Mesothelial cell of epicardium (in vitro differentiated cells): ENCODE measurements at places on chromosomes 4 and X.

DNA sequence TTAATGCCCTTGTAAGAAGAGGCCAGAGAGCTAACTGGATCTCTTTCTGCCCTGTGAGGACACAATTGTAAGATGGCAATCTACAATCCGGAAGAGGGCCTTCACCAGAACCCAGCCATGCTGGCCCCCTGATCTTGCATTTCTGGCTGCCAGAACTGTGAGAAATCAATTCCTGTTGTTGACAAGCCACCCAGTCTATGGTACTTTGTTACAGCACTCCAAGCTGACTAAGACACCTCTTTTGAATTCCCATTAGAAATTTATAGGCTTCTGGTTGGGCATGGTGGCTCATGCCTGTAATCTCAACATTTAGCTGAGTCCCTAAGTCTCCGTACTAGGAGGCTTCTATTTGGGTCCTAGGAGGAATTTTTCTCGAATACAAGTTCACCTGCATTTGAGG, 48.8 kb upstream of the RELL1 start:
- H3K4me1 ChIP-seq, result peaks cover 6% of the 10 kb centered on the region
- no peaks in the 10 kb centered on the region for H3K36me3 ChIP-seq
- no peak overlapping the region for H3K27ac ChIP-seq
- DNase-seq, result no peak
- no peaks in the 10 kb centered on the region for H3K27me3 ChIP-seq

- no peak overlapping the region for H3K4me3 ChIP-seq
- DNase-seq, result no peak
- H3K27ac ChIP-seq, result no peak overlapping the region
- no peaks in the 10 kb centered on the region for H3K27me3 ChIP-seq
These were observed 334.5 kb upstream of the SLC7A11 start for GRCh38 chr4:138576684-138577083.

GRCh38 chr4:38202242-38202641, 242.0 kb downstream of the PTTG2 start:
- no peaks in the 10 kb centered on the region for H3K36me3 ChIP-seq
- H3K4me1 ChIP-seq, result no peaks in the 10 kb centered on the region
- H3K27me3 ChIP-seq, result no peaks in the 10 kb centered on the region
- no peak overlapping the region for H3K27ac ChIP-seq
- DNase-seq, result no peak

DNA sequence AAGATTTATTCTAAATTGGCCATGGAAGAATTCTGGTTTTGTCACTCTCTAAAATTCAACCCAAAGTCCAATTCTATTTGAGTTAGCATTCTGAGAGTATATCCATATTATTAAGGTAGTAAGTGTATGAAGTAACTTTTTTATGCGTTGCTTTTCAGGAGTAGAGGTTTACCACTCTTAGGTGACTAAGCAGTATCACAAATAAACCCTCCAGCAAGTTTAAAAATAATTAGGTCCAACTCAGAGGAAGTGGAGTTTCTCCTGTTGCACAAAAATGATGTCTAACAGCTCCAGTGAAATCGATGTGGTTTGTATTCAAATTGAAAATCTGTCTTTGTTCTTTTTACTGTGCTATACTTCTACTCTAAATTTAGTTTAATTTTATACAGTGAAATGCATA, 6.6 kb downstream of the SCML1 start:
- H3K27ac ChIP-seq, result no peak overlapping the region
- DNase-seq, result no peak
- peaks cover 6% of the 10 kb centered on the region for H3K4me1 ChIP-seq
- no peak overlapping the region for H3K4me3 ChIP-seq

DNA sequence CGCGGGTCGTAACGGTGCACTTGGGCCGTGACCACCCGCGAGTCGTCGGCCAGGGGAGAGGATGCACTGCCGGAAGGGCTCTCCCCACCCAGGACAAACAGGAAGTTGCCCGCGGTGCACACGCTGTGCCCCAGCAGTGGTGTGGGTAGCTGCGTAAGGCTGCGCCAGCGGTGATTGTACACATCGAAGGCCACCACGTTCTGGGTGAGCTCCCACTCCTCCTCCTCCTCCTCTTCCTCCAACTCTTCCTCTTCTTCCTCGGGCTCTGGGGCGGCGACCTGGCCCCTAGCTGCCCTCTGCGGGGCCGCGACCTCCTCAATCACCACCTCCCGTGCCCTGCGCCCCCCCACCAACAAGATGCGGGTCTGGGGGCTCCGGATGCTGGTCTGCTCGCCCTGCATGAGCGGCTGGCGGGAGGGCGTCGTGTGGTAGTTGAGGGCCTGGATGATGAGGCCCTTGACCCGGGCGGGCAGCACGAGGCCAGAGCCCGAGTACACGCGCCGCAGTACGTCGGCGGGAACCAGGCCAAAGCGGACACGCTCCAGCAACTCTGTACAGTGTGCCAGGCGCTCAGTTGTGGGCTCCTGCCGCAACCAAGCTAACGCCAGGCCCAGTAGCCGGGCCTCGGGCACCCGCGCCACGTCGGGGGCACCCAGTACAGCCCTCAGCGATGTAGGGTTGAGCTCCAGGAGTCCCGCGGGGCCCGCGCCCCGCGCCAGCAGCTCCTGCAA, 1.4 kb downstream of the KLHL34 start:
- H3K4me3 ChIP-seq, result no peak overlapping the region
- DNase-seq, result no peak
- no peaks in the 10 kb centered on the region for H3K4me1 ChIP-seq
- no peak overlapping the region for H3K27ac ChIP-seq
- H3K36me3 ChIP-seq, result peaks cover 6% of the 10 kb centered on the region
- no peaks in the 10 kb centered on the region for H3K27me3 ChIP-seq

DNA sequence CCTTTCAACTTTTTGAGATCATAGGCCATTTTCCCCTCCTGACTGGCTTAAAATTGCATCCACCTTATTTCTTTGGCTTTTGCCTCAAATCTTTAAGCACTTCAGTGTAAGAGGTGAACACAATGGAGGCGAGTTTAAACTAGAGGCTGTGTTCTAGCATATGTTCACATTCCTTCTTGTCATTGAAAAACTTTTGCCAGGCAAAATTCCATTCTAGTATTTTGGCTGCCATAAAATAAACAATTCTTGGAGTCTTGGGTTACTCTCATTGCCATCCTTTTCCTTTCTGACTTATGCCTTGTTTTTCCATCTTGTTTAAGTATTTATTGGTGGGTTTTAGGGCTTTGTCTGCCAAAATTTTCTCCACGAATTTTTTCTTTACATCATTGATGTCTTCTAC, 137.3 kb upstream of the ANXA10 start:
- DNase-seq, result no peak
- no peaks in the 10 kb centered on the region for H3K4me1 ChIP-seq
- H3K27ac ChIP-seq, result no peak overlapping the region

DNA sequence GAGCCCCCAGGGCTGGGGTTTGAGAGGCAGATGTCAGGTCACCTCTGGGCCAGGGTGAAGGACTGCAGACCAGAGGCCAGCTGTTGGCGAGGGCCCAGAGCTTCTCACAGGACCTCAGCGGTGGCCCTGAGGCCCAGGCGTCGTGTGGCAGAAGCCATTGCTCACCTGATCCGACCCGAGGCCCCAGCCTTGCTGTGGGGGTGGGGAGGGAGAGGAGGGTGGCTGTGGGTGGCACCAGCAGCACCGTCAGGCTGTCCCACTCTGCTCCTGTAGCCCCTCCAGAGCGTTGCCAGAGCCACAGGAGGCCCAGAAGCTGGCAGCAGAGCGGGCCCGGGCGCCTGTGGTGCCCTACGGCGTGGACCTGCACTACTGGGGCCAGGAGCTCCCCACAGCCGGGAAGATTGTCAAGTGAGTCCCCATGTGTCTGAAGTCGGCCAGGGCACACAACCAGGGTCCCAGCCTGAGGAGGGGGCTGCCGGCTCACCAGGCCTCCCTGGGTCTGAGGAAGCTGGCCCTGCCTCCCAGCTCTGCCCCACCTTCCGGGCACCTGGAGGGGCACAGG, 28.8 kb downstream of the UVSSA start:
- no peaks in the 10 kb centered on the region for H3K4me1 ChIP-seq
- DNase-seq, result no peak
- no peak overlapping the region for H3K4me3 ChIP-seq
- peaks cover 29% of the 10 kb centered on the region for H3K36me3 ChIP-seq
- H3K27me3 ChIP-seq, result no peaks in the 10 kb centered on the region
- H3K27ac ChIP-seq, result no peak overlapping the region

GRCh38 chr4:16187455-16187854, 38.8 kb downstream of the TAPT1 start:
- peaks cover 23% of the 10 kb centered on the region for H3K36me3 ChIP-seq
- DNase-seq, result no peak
- H3K27me3 ChIP-seq, result no peaks in the 10 kb centered on the region
- H3K4me1 ChIP-seq, result peaks cover 6% of the 10 kb centered on the region
